ENCODE measurements at places on chromosomes 4 and X. TPM values are rescaled to one million over a fixed set of nuclear protein-coding genes. Genes with fewer than 3 reads are reported as not detected.

- no peaks in the 10 kb centered on the region for H3K27me3 ChIP-seq
- no peaks in the 10 kb centered on the region for H3K36me3 ChIP-seq
- H3K4me3 ChIP-seq, result no peak overlapping the region
- DNase-seq, result no peak
- H3K27ac ChIP-seq, result no peak overlapping the region
Measured at GRCh38 chr4:16707874-16708273, 190.6 kb downstream of the LDB2 start.

Gene LUZP4
- not detected for total RNA-seq

Gene ADAM29
- not detected for total RNA-seq

Gene ERAS
- not detected for total RNA-seq

DNA sequence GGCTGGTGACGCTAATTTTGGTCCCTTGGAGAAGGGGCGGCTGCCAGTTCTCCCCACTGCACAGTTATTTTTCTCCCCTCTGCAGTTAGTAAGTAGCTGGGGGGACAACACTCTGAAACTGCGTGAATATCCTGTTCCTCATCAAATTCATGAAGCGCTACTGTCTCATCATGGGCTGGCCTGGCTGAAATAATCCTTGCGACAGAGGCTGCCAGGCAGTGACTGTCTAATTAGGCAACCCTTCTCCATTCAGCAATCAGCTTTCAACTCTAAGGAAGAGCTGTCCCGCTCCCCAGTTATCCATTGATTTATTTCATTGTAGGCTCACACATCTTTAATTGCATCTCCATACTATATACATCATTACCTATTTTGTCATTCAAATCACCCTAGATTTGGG is 8.2 kb downstream of the SH3TC1 start:
- no peak overlapping the region for H3K4me3 ChIP-seq
- no peak for DNase-seq
- no peaks in the 10 kb centered on the region for H3K27me3 ChIP-seq
- peaks cover 5% of the 10 kb centered on the region for H3K4me1 ChIP-seq
- H3K27ac ChIP-seq, result no peak overlapping the region

Gene MAML3
- 6.6 TPM for total RNA-seq

Data from stomach (tissue), 19 donors.